ENCODE measurements at places on chromosomes 13 and 19.
A peak's percentile ranks its signal among the peaks of the same experiment; 100 is the strongest.

GRCh38 chr19:18000915-18001776 lies 6.8 kb upstream of the ARRDC2 start:
- DNase-seq, result peak; percentile 97

DNA sequence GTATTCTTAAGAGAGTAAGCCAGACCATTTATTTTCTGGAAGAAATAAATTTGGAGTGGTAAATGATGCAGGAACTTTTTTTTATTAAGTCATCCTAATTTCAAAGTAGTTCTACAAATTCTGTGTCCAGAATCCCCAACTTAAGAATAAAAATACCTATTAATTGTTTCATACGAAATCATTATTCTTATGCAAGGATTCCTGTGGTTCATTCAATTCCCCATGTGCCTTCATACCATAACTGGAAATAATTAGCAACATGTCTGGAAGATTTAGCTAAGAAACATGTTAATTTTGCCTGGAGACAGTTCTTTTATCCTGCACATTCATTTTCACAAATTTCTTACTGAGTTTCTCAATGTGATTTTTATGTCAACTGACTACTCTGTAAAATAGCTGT lies 408.6 kb downstream of the PCDH9 start:
- no peak for DNase-seq

DNA sequence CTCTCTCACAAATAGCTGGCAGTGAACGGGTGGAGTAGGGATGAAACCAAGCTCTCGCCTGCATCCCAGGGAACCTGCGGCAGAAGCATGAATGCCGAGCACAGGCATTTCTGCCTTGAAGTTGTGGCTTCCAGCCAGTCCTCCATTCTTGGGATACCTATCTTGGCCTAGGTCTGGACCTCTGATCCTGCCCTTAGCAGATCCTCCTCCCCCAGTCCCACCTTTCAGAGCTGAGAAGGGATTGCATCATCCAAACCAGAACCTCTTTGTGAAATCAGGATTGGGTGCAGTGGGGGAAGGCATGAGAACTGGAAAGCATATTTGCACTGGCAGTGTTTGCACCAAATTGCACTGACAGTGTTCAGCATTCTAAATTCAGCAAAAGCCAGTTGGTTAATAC lies 5.8 kb downstream of the ZNF780A start:
- no peak for DNase-seq

DNA sequence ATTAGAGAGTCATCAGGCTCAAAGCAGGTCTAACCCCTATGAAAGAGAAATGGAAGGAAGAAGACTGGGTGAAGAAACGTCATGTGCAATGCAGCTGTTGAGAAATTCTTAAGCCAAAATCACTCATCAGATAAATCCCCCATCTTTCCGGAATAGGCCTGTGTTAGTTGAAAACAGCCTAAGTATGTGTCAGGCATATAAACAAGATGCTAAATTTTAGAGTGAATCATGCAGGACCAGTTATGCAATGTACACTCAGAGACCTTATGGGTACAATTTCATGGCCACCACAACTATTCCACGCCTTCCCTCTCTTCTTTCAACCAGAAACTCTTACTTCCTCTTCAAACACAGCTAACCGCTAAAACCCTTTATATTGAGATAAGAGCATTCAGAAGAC lies 717.7 kb upstream of the ATXN8OS start:
- no peak for DNase-seq

DNA sequence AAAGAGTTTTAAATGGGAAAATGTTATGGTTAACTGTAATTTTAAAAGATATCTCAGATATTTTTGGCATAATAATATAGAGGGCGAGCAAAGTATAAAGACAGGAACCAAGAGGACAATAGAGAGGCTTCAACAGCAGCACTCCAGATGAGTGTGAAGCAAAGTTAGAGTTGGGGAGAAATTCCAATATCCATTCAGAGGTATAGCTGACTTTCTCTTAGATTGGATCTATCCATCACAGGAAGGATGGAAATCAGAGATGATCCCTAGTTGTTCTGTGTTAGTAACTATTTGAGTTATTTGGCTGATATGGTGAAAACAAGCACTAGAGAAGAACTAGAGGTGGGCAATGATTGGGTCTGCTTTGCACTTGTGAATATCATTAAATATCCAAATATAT lies 786.0 kb upstream of the KLHL1 start:
- no peak for DNase-seq
